Activated CD8-positive, alpha-beta memory T cell treated with anti-CD3 and anti-CD28 coated beads, Interleukin-2, amount 50 U/mL, for 4 hours (primary cell): ENCODE measurements at places on chromosomes 6 and 20.

DNA sequence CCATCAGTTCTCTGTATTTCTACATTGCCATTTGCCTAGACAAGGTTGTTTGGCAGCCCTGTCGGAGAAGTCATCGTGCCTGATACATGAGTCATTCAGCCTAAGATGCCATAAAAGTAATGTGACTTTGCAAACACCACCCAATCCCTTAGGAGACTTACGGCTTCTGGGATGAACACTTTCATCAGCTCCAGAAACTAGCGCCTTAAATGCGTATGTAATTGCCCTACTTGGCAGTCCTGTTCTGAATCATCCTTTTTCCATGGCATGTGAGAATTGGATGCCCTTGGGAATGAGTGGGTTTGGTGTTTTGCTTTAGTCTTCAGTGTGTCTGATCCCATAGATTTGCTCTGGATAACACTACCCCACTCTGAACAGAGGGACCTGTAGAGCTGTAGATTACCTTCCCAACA, 158.5 kb downstream of the SASH1 start:
- no peak for DNase-seq

GRCh38 chr20:16707674-16708073, 22.2 kb upstream of the SNRPB2 start:
- no peak for DNase-seq

- no peak for DNase-seq
Measured at GRCh38 chr20:32487381-32487780, 97.8 kb downstream of the NOL4L start.

GRCh38 chr6:40352527-40353170, 234.5 kb downstream of the LRFN2 start:
- DNase-seq, result no peak

DNA sequence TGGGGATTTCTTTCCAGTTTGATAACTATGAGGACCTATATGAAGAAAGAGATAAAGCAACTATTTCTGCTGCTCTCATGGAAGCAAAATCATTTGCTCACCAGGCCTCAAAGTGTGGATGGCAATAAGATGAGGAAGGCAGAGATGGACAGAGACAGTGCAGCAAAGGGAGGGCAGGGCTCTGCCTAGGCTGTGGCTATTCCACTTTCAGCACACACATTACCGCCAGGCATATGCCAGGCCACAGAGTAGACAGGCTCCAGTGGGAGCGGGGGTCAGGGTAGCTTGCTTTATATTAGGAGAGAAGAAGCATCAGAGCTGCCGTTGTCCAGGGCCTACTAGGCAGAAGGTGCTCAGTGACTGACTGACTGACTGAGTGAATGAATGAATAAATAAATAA, 40.9 kb downstream of the BCL2L1 start:
- DNase-seq, result no peak

- DNase-seq, result no peak
Measured at GRCh38 chr6:30244560-30244959, 31.4 kb upstream of the TRIM26 start.
